ENCODE measurements at places on chromosomes 7 and 10. TPM values are rescaled to one million over a fixed set of nuclear protein-coding genes. Genes with fewer than 3 reads are reported as not detected.

DNA sequence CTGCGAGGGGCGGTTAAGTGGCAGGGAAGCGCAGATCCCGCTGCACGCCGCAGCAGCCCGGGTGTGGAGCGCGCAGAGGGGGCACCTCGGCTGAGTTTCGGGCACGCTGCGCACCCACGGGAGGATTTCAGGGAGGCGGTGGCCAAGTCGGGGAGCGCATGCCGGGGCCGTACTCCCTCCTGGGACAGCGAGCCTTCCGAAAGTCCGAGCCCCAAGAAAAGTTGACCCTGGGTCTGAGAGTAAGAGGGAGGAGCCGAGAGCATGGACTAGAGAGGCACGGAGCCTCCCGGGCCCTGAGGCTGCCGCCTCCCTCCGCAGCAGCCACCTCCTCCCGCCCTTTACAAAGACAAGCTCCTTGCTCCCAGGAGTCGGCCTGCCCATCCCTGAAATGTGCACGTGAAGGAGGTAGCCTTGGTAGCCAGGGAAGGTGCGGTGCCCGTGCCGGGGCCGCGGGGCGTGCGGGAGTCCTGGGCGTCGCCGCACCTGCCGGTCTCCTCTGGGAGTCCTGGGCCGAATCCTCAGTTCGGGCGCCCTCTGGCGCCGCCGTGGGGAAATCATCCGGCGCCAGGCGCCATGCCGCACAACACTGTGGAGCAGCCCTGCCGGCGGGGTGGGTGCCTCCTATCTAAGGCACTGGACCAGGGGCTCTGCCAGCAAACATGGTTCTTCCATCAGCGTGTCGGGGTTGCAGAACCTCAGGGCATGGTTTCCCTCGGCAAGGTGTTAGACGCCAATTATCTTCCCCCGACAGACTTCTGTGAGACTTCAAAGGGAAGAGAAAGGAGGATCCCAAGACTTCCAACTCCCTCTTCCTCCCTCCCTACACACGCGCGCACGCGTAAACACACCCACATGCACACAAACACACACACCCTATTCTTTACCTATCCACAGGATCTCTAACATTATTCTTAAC is 104.0 kb downstream of the TRIL start:
- H3K27me3 ChIP-seq = peaks cover 44% of the 10 kb centered on the region
- no peak overlapping the region for H3K27ac ChIP-seq
- peak; percentile 84 for DNase-seq

DNA sequence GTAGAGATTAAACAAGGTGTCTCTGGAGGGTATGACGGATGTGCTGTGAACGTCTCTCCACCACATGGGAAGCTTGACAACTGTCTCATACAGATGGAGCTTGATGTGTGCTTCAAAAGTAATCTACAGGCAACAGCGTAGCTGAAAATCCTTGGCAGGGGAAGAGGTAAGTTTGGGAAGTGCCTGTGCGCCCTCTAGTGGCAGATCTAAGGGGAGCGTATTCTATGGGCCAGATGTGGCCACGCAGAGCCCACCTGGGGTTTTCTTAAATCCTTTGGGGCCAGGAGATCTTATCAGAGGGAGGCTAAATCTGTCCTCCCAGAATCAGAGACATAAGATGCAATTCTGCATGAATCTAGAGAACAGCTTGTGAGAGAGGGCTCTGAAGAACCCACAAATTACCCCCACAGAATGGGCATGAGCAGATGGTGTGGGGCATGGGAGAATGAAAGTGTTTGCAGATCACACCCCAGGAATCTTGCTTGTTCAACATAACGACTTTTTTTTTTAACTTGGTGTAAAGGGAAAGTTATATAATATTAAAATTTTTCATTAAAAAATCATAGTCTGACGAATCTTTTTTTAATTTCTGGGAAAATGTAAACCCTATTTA is 91.2 kb upstream of the MPP7 start:
- no peaks in the 10 kb centered on the region for H3K4me1 ChIP-seq
- no peaks in the 10 kb centered on the region for H3K27me3 ChIP-seq
- DNase-seq = peak; percentile 72
- H3K36me3 ChIP-seq = no peaks in the 10 kb centered on the region
- H3K4me3 ChIP-seq = no peak overlapping the region
- no peak overlapping the region for H3K27ac ChIP-seq

DNA sequence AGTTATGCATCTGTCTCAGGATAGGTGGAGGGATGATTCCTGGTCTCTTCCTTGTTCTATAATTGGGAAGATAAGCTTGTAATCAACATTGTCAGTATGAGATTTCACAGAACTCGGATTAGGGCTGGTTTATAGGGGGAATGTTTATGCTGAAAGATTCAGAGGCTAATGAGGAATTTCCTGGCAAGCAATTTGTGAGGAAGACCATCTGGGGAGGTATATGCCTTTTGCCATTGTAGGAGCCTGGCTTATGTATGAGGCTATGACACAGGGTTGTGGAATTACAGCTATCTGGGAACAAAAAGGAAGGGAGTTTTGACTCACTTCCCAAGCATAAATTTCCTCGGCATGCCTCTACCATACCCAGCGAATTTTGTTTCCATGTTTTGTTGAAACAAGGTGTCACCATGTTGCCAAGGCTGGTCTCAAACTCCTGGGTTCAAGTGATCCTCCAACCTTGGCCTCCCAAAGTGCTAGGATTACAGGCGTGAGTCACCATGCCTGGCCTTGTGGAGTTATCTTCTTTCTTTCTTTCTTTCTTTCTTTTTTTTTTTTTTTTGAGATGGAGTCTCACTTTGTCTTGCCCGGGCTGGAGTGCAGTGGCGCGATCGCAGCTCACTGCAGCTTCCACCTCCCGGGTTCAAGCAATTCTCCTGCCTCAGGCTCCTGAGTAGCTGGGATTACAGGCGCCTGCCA is 1.6 kb upstream of the COPS6 start:
- no peak for DNase-seq
- H3K36me3 ChIP-seq = no peaks in the 10 kb centered on the region
- H3K4me3 ChIP-seq = no peak overlapping the region
- H3K4me1 ChIP-seq = peaks cover 29% of the 10 kb centered on the region
- H3K27ac ChIP-seq = peak overlapping the region; percentile 92
- H3K27me3 ChIP-seq = no peaks in the 10 kb centered on the region

DNA sequence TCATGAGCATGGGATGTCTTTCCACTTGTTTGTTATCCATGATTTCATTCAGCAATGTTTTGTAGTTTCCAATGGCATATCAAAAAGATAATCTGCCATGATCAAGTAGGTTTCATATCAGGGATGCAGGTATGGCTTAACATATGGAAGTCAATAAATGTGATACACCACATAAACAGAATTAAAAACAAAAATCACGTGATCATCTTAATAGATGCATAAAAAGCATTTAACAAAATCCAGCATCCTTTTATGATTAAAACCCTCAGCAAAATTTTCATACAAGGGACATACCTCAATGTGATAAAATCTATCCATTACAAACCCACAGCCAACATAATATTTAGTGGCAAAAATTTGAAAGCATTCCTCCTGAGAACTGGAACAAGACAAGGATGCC is 90.3 kb downstream of the ZNF37A start:
- H3K27me3 ChIP-seq = no peaks in the 10 kb centered on the region
- no peak overlapping the region for H3K4me3 ChIP-seq
- H3K4me1 ChIP-seq = no peaks in the 10 kb centered on the region
- H3K27ac ChIP-seq = no peak overlapping the region
- no peak for DNase-seq

DNA sequence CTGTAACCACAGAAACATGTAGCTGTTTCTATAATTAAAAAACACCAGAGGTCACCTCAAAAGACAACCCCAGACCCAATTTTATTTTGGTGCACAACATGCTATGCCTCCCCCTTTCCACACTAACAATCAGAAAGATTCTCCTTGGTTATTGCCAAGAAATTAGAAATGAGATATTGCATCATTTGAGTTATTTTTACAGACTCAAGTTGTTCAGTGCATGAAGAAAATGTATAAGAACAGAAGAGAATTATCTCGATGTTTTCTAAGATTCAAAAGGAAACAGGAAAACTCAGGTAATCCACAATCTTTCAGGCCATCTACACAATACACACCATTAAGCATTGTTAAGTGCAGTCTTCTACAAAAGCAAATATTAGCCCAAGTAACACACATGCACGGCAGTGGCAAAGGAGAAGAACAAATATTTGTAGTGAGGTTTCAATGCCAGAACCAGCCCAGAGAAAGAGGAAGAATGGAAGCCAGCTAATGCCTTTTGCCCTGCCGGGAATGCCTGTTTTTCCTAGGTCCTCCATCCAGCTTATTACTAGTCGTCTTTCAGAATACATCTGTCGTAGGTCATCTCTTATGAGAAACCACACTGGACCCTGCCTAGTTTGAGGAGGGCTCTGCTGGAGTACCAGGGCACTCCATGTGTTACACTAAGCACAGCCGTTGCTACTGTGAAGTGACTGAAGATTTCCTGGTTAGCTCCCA is 67.6 kb upstream of the C1GALT1 start:
- no peak overlapping the region for H3K4me3 ChIP-seq
- no peaks in the 10 kb centered on the region for H3K27me3 ChIP-seq
- H3K27ac ChIP-seq = peak overlapping the region; percentile 14
- no peak for DNase-seq
- H3K4me1 ChIP-seq = no peaks in the 10 kb centered on the region

GRCh38 chr10:81848514-81848913 is 26.5 kb upstream of the NRG3 start:
- no peaks in the 10 kb centered on the region for H3K27me3 ChIP-seq
- no peak for DNase-seq
- no peaks in the 10 kb centered on the region for H3K36me3 ChIP-seq
- H3K27ac ChIP-seq = no peak overlapping the region

- DNase-seq = no peak
- H3K27ac ChIP-seq = peak overlapping the region; percentile 70
- no peaks in the 10 kb centered on the region for H3K36me3 ChIP-seq
- H3K27me3 ChIP-seq = no peaks in the 10 kb centered on the region
- H3K4me1 ChIP-seq = no peaks in the 10 kb centered on the region
- no peak overlapping the region for H3K4me3 ChIP-seq
These were observed 457.6 kb upstream of the KLF6 start for GRCh38 chr10:4242561-4243035.

DNA sequence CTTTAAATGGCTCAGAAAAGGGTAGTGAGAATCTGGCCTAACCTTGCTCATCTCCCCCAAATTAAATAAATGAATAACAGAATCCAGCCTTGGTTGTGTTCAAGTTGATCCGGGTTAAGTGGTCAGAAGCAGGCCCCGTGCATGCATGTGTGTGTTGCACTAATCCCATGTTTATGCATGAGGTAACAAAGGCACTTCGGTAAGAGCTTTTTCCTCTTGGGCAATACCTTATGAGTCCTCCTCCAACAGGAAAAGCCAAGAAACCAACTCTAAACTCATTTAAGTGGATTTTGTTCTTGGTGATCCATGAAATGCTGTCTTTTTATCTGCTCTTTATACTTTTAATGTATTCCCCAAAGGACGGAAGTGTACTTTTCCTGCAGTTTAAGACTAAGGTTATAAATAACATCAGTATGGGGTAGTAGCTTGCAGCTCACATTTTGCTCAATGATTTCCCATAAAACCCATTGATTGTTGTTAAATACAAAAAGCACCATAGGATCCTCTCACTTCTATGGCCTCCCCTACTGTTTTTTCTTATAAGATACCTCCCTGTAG is 104.9 kb upstream of the YAE1 start:
- peaks cover 12% of the 10 kb centered on the region for H3K4me1 ChIP-seq
- H3K27ac ChIP-seq = no peak overlapping the region
- no peaks in the 10 kb centered on the region for H3K36me3 ChIP-seq
- H3K4me3 ChIP-seq = no peak overlapping the region

- peak overlapping the region; percentile 25 for H3K27ac ChIP-seq
- H3K27me3 ChIP-seq = no peaks in the 10 kb centered on the region
- peak; percentile 81 for DNase-seq
- H3K36me3 ChIP-seq = no peaks in the 10 kb centered on the region
These were observed 61.4 kb upstream of the GPR158 start for GRCh38 chr10:25113191-25114035.

DNA sequence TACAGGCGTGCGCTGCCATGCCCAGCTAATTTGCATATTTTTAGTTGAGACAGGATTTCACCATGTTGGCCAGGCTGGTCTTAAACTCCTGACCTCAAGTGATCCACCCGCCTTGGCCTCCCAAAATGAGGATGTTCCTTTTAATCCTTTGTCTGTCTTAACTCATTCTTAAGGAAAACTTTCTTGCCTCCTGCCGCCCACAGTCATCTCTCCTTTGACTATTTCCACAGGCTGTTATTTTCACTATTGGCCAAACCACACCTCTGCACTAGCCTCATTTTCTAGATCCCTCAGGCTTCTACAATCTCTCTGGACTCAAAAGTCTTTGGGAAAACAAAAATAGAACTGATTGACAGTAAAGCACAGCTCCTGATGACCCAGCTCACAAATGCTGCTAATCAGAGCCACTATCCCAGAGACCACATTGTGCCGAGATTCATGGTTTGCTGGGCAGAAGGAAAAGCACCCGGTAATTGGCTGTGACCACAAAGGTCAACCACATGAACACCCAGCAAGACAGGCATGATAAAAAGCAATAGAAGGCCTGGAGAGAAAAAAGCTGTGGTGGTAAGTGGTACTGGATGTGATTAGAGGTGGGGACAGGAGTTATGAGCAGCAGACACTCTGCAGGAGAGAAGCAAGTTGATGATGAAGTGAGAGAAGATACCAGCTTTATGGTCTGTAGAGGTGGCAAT is 44.1 kb upstream of the ZNRF2 start:
- H3K27me3 ChIP-seq = no peaks in the 10 kb centered on the region
- H3K27ac ChIP-seq = no peak overlapping the region
- no peak for DNase-seq
- peaks cover 9% of the 10 kb centered on the region for H3K4me1 ChIP-seq

- H3K27ac ChIP-seq = no peak overlapping the region
- H3K27me3 ChIP-seq = no peaks in the 10 kb centered on the region
- H3K4me3 ChIP-seq = no peak overlapping the region
- no peak for DNase-seq
- no peaks in the 10 kb centered on the region for H3K36me3 ChIP-seq
- no peaks in the 10 kb centered on the region for H3K4me1 ChIP-seq
These were observed 972.0 kb upstream of the CELF2 start for GRCh38 chr10:10045765-10046028.

- DNase-seq = no peak
- no peaks in the 10 kb centered on the region for H3K27me3 ChIP-seq
- no peaks in the 10 kb centered on the region for H3K36me3 ChIP-seq
- peaks cover 12% of the 10 kb centered on the region for H3K4me1 ChIP-seq
These were observed 100.6 kb downstream of the GPR26 start for GRCh38 chr10:123766761-123767160.

The KLF14 gene
- 3.0 TPM for total RNA-seq

The EFCAB10 gene
- not detected for total RNA-seq

The CTNNA3 gene
- total RNA-seq = 75.2 TPM

The ODAD2 gene
- total RNA-seq = not detected

The ABLIM1 gene
- 56.9 TPM for total RNA-seq

Data from transverse colon (tissue), 4 donors.